Effector memory CD4-positive, alpha-beta T cell (primary cell): ENCODE measurements at places on chromosomes 2 and 18.

- no peak for DNase-seq
These were observed 112.7 kb downstream of the GBX2 start for GRCh38 chr2:236055471-236055870.

GRCh38 chr2:74551942-74552913, 1.5 kb downstream of the LOXL3 start:
- no peak for DNase-seq

DNA sequence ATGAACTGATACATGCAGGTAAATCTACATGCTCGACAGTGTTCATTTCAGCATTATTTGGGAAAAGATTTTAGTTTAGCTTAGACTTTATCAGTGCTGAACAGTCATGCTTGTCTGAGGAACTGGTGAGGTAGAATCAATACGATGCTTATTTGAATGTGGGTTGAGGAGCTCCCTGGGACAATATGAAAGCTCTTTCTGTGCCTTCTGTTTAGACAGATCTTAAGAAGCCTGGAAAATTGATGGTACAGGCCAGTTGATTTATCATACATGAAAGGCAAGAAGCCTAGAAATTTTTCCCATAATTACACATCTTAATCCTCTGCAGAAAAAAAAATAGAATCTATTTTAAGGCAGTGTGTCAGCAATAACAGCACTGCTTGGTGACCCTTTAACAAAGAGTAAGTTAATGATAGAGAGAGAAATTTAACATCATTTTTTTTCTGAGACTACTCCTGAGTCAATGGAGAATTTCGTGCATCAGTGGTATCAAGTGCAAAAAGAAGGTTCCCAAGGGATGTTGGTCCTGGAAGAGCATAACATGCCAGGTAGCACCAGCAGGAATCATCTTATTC, 252.2 kb upstream of the CDH20 start:
- DNase-seq: no peak

GRCh38 chr2:171334171-171334570, 99.6 kb downstream of the METTL8 start:
- DNase-seq: no peak

- no peak for DNase-seq
These were observed 130.1 kb upstream of the COPS8 start for GRCh38 chr2:236955521-236956030.

DNA sequence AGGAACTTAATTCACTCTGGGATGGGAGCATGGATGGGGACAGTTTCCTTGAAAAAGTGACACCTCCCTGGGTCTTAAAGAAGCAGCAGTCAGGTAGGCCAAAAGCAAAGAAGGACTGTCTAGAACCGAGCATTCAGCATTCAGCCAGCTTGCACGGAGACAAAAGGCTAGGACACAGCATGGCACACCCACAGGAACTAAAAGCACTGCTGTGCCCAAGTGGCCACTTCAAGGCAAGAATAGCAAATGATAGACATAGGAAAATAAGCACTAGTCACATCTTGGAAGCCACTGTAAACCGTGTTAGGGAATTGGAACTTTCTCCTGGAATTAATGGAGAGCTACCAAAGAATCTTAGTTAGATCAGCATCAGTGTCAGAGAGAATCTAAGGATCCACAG, 47.0 kb downstream of the LRP2 start:
- no peak for DNase-seq

DNA sequence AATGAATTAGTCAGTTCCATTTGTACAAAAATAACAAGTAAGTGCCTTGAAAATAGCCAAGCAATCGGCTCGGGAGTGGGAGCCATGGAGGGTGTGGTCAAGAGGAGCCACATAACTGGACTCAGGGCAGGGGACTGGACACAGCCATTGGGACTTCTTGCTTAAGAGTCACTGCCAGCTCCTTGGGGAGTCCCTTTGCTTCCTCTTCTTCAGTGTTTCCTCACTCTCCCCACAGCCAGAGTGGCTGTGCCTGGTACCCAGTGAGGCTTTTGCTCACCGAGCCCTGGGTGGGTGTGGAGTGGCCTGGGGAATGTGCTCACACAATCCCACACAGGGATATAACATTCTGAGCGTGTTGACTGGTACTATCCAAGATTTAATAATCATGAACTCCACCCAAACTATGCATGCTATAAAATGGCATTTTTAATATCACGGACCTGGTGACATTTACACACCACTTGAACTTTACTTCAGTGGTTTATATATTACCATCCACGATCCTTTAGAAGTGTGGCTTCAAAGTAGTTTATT, 94.6 kb downstream of the PTGR3 start:
- no peak for DNase-seq

DNA sequence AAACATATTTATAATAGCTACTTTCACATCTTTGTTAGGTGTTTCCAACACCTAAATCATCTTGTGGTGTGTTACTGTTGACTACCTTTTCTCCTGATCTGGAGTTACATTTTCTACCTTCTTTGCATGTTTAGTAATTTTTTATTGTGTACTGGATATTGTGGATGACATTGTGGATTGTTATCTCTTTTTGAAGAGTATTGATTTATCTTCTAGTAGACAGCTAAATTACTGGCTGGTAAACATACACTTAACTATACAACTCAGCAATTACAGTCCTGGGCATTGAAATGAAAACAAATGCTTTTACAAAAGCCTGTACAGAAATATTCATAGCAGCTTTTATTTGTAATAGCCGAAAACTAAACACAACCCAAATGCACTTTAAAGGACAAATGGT, 150.8 kb downstream of the PTRHD1 start:
- no peak for DNase-seq

- DNase-seq: no peak
These were observed 352.9 kb downstream of the LPIN1 start for GRCh38 chr2:12099374-12099773.

DNA sequence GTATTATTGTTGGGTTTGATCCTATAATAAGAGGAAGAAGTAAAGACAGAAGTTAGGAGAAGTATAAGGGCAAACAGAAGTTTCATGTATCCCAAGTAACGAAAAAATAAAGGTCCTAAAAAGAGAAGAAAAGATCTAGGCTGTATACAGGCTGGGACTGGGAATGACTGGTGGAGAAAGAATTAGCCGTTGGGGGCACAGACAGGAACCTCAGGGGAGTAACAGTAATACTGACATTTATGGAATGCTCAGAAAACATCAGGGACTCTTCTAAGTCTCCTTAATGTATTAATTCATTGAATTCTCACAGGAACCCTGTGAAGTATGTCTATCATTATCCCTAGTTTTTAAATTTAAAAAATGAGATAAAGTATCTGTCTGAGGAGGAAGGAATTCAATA, 67.6 kb downstream of the PTPN2 start:
- DNase-seq: no peak

- no peak for DNase-seq
These were observed 14.5 kb downstream of the SPATS2L start for GRCh38 chr2:200320991-200321390.

DNA sequence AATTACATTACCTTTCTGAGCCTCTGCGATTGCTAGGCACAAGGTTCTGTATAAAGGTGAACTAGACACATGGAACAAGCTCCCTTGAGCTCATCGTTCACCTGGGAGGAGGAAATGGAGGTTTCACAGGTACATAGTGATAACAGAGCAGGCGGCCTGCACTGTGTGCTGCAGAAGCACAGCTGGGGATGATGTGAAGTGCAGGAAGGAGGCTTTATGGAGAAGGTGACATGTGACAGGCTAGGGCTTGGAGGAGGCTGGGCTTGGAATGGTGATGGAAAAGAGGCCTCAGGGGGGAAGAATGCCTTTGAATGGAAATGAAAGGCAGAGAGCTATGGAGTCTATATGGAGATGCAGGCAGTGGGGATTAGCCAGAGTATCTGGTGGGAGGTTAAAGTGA, 22.9 kb downstream of the MARCHF4 start:
- no peak for DNase-seq

DNA sequence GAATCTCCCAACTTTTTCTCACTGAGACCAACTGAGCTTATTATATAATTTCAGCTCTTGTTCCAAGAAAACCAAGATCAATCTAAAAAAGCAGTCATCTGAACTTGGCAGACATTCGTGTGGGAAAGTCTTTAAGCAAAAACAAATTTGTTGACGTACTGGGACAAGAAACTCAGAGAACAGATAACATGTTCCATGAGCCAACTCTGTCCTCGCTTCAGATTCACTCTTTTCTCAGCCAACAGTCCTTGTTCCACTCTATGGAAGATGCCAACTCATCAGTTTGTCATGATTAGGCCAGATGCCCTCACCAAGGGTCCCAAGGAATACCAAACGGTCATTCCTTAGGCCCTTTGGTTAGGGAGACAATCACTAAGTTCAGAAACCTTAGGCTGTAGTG, 224.2 kb upstream of the CTAGE1 start:
- no peak for DNase-seq

DNA sequence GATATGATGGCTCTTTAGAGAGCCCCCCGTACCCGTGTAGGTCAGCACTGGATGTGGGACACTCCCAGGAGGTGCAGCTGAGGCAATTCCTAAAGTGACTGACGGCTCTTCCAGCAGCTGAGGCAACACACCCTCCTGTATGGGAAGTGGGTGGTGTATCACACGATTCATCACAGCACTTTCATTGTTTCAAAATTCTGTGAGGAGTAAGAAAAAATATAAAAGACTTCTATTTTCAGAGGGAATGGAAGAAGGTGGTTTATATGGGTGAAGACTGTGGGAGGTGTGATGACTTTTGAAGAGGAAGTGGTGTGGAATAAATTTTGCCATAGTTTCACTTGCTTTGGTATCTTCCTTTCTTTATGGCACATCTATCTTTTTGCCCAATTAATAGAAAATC, 22.3 kb downstream of the QPCT start:
- DNase-seq: no peak

DNA sequence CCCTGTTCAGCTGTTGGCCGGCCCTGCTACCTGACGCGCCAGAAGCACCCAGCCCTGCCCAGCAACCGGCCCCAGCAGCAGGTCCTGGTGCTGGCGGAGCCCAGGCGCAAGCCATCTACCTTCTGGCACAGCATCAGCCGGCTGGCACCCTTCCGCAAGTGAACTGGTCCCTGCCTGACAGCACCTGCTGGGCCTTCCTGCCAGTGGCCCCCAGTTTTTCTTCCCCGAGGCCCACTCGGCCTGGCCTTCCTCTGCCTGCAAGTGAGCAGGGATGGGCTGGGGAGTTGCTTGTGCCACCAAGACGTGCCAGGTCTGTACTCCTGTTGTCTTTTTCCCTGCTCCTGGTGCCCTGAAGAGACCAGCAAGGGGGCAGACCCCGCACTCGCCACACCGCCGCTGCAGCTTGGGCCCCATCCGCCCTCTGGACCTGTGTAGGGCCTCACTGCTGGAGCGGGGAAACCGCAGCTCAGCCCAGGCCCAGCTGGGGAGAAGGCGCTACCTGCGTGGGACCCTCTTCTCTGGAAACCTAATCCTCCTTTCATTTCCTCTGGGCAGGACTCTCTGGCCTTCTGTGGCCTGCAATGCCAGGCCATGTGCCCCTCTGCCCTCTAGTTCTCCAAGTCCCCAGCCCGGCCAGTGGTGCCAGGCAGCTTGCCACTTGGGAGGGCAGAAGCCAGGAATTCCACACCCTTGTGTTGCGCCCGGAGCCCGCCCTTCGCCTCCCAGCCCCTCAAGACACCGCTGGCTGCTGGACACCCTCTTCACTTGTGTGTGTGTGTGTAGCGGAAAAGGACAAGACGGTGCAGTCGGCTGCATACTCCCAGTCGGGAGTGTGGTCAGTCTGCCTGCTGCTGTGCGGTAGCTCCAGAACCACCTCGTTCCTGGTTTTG, 47.0 kb downstream of the FAM168B start:
- no peak for DNase-seq

DNA sequence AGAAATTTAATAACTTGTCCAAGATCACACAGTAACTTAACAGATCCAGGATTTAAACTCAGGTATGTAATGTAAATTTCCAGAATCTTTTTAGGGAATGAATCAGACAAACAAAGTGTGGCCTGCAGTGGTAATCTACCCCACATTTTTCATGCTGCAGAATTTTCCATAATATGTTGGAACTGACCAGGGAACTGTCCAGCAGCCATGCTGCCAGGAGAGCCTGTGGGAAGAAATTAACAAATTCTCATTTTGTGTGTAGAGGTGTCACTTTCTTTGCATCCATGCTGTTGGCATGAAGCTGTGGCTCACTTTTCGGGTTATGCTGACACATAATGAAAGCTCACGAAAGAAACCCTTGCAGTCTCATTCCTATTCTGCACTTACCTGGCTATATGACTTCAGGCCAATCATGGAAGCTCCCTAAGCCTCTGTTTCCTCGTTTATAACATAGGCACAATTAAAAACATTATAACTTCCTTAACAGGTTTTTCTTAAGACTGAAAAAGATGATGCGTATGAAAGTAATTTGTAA, 54.7 kb downstream of the CDKL4 start:
- DNase-seq: no peak

GRCh38 chr2:135662088-135662487, 79.6 kb upstream of the UBXN4 start:
- no peak for DNase-seq

- no peak for DNase-seq
These were observed 363.6 kb downstream of the ZNF521 start for GRCh38 chr18:24988253-24988840.

DNA sequence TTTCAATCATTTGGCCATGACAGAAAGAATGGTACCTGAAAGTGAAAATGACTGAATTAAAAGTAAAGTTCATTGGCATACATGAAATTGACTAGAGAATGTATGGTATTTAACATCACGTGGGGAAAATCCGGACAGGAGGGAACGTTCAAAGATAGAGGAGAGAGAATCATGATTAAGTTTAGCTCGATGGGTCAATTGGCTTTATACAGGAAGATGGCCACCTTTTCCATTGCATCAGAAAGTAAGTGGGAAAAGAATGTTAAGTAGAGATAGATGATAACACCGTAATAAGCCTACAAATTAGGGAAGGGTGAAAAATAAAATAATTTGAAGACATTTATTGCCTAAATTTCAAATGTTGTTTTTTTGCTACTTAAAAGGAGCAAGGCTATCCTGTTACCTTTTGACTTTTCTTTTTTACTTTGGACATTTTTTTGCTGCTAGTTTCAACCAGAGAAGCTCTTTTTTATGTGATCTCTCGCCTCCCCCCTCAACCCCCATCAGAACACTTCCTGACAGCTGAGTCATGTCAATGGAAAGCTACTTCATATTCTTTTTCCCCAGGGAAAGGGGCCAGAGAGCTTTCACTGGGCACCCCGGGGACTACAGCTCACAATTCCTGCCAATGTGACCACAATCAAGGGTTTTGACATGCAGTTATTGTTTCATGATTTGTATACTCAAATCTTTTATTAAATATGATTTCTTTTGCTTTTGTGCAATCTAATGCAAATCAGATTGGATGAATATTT, 767 bp upstream of the CCDC102B start:
- DNase-seq: no peak

DNA sequence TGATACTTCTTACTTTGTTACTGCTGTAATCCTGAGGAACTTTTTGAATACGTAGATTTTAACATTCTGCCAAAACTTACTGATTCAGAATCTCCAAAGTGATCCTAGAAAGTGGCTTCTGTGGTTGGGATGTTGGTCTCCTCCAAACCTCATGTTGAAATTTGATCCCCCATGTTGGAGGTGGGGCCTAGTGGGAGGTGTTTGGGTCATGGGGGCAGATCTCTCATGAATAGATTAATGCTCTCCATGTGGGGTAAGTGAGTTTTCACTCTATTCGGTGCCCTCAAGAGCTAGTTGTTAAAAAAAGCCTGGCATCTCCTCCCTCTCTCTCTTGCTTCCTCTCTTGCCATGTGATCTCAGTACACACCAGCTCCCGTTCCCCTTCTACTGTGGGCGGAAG, 329.9 kb downstream of the HRH4 start:
- no peak for DNase-seq
